ENCODE measurements at places on chromosomes 1 and 21. TPM values are rescaled to one million over a fixed set of nuclear protein-coding genes. Genes with fewer than 3 reads are reported as not detected.

The RCSD1 gene
- total RNA-seq: 0.98 TPM

The ATP1A1 gene
- total RNA-seq: 328 TPM

The C1orf185 gene
- not detected for total RNA-seq

The HES5 gene
- total RNA-seq: 0.22 TPM

GRCh38 chr1:246893191-246893939 lies 38.4 kb downstream of the AHCTF1 start:
- no peaks in the 10 kb centered on the region for H3K4me1 ChIP-seq
- no peak for DNase-seq
- H3K27ac ChIP-seq: no peak overlapping the region
- peaks cover 63% of the 10 kb centered on the region for H3K36me3 ChIP-seq

GRCh38 chr1:47650205-47650604 lies 212.4 kb downstream of the FOXD2 start:
- H3K4me1 ChIP-seq: peaks cover 13% of the 10 kb centered on the region
- H3K36me3 ChIP-seq: no peaks in the 10 kb centered on the region
- peak; percentile 93 for DNase-seq
- no peak overlapping the region for H3K4me3 ChIP-seq
- H3K27me3 ChIP-seq: peaks cover 9% of the 10 kb centered on the region
- H3K27ac ChIP-seq: peak overlapping the region; percentile 45

GRCh38 chr1:56953386-56953785 lies 12.4 kb downstream of the C8B start:
- H3K27ac ChIP-seq: no peak overlapping the region
- no peaks in the 10 kb centered on the region for H3K4me1 ChIP-seq
- H3K4me3 ChIP-seq: no peak overlapping the region
- no peaks in the 10 kb centered on the region for H3K36me3 ChIP-seq

- no peak for DNase-seq
- no peak overlapping the region for H3K4me3 ChIP-seq
Observed at GRCh38 chr1:6285336-6285735, 24.4 kb upstream of the GPR153 start.

GRCh38 chr21:19832551-19832950 lies 1165.7 kb upstream of the NCAM2 start:
- no peak overlapping the region for H3K27ac ChIP-seq
- H3K4me3 ChIP-seq: no peak overlapping the region
- H3K4me1 ChIP-seq: no peaks in the 10 kb centered on the region
- H3K36me3 ChIP-seq: no peaks in the 10 kb centered on the region
- DNase-seq: no peak
- no peaks in the 10 kb centered on the region for H3K27me3 ChIP-seq
